Fibroblast of the conjunctiva (primary cell): ENCODE measurements at places on chromosomes 11 and 22.

GRCh38 chr22:44369293-44369661 is 56.5 kb upstream of the SHISAL1 start:
- no peak for DNase-seq

DNA sequence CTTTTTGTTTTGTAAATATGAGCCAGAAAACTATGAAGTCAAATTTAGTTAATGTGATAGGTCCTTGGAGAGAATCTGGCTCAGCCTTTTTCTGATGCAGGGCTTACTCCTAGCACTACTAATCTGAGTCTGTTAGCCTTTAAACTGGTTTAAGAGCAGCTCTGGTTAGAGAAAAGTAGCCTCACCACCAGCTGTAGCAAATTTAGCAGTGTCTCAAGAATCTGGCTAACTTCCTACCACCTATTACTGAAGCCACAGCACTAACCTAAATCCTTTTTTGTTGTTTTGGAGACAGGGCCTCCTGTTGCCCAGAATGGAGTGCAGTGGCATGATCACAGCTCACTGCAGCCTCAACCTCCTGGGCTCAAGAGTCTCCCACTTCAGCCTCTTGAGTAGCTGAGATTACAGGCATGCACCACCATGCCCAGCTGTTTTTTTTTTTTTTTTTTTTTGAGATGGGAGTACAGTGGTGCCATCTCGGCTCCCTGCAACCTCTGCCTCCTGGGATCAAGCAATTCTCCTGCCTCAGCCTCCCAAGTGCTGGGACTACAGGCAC is 13.9 kb downstream of the RBM4B start:
- DNase-seq, result no peak

DNA sequence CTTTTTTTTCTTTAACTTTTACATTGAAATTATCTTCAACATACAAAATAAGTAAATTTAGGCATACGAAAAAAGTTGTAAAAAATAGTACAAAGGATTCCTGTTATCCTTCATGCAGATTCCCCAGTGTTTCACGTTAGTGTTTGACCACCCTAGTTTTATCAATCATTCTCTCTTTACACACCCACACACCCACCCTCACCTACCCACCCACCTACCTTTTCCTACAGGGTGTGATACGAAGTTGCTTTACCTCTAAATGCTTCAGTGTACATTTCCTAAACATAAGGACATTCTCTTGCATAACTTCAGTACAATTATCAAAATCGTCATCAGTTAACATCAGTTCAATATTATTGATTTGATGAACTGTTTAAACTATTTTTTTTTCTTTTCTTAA is 37.0 kb downstream of the HIPK3 start:
- DNase-seq, result no peak

DNA sequence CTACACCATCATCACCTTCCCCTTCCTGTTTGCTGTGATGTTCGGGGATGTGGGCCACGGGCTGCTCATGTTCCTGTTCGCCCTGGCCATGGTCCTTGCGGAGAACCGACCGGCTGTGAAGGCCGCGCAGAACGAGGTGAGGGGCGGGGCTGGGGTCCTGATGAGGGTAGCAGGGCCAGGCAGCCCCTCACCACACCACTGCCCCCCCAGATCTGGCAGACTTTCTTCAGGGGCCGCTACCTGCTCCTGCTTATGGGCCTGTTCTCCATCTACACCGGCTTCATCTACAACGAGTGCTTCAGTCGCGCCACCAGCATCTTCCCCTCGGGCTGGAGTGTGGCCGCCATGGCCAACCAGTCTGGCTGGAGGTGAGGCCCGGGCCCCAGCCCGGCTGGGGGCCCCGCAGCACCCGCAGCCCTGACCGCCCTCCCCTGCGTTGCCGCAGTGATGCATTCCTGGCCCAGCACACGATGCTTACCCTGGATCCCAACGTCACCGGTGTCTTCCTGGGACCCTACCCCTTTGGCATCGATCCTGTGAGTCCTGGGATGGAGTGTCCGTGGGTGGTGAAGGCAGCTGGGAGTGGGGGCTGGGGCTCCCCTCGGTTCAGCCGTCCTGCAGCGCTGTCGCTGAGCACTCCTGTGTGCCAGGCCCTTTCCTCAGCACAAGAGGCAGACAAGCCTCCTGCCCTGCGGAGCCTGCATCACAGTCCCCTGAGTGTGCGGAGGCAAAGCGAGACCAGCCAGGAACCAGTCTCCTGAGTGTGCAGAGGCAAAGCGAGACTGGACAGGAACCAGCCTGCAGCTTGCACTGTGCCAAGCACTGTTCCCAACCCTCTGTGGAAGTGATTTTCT is 8.8 kb downstream of the TCIRG1 start:
- no peak for DNase-seq

GRCh38 chr11:83265331-83265730 is 20.8 kb downstream of the CCDC90B start:
- DNase-seq, result no peak

DNA sequence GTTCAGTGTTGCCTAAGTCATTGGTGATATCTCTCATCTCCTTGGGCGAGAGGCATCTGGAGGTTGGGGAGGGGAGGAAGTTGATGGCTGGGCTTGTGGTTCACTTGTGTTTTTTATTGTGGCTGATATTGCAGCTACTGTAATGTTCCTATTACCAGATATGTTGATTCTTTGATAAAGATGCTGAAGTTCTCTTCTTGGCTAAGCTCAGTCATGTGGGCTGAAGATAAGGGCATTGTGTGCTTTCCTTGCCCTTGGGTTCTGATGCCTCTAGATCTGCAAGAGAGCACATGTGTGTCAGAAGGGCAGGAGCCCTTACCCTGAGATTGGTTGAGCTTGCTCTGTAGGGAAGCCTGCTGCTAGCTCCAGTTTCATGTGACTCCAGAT is 12.0 kb downstream of the STX3 start:
- DNase-seq, result no peak

DNA sequence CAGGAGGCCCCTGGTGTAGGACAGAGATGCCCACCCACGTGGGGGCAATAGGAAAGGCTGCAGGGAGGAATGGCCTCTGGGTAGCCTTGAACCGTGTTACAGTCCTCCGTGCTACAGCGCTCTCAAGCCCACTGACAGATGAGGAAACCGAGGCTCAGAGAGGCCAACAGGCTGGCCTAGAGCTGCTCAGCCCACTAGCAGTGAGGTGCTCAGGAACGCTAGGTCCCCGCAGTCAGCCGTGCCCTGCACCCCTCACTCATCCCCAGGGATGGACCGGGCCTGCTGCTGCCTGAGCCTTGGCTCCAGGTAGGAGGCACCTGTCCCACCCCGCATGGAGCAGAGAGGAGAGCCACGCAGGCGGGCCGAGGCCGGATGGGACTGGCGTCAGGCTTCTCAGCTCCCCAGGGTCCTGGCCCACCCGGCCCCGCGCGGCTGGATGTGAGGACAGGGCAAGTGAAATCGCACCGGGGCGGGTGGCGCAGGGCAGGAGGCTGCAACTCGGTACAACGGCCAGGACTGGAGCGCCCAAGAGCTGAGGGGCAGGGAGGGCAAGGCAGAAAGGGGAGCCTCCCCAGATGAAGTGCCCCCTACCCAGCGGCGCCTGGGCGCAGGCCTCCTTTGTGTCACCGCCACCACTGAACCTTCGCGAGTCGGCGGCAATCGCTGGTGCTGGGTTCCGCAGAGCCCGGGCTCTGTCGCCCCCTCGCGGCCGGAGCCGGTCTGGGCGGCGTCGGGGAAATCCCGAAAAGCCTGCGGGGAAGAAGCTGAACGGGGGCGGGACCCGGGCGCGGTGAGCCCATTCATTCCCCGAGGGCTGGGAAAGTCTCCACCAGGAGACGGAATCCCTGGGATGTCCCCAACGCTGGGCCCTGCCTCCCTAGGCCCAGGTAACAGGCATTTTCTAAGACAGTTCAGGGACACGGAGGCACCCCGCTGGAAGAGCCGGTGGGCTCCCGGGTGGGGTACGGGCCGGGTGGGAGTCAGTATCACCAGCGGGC is 8.4 kb upstream of the SLC2A11 start:
- DNase-seq, result no peak

DNA sequence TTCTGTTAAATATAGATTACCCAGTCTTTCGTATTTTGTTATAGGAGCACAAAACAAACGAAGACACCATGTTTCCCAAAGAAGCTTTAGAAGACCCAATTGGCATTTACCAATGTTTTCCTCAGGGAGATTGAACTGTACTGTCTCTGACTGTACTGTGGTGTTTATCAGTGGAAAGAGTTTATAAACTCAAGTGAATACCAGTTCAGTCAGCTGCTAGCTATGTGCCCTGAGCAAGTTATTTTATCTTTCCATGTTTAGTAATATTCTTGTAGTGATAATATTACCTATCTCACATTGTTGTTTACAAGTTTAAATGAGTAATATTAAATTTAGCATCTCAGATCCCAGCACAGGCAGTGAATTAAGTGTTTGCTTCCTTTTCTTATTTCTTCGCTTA is 773.2 kb downstream of the KCNA4 start:
- no peak for DNase-seq
